Neural crest cell (in vitro differentiated cells): ENCODE measurements at places on chromosomes 2 and 18.

DNA sequence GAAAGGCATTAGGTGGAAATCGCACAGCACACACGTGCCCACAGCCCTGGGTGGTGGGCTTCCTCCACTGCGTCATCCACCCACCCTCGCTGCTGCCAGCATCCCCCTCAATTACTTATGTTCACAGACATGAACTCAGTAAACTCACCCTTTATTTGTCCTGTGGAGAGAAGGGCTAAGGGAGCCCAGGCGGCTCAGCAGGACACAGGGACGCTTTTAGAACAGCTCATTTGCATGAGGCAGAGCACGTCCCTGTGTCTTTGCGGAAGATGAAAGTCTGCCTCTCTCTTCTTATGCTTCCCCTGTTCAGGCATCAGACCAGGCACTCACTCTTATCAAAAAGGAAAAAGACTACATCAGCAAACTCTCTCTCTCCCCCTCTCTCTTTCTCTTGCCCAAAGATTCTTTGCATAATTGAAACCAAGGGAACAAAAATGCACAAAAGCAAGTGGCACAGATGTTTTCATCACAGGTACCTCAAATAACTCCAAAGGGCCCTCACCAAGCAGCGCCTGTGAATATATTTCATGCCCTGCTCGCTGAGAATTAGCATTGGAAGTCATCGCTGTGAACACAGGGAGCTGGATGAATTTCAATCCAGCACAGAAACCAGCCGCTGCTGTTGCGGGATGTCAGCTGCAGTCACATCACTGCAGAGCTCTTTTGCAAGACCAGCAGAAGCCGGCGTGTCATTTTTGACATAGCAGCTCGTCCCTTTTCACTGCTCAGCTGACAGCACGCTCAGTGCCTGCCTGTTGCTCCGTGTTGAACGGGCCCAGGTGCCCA is 376.3 kb upstream of the MYT1L start:
- DNase-seq: no peak

- no peak for DNase-seq
Observed at GRCh38 chr2:121144111-121144510, 140.9 kb downstream of the TFCP2L1 start.

DNA sequence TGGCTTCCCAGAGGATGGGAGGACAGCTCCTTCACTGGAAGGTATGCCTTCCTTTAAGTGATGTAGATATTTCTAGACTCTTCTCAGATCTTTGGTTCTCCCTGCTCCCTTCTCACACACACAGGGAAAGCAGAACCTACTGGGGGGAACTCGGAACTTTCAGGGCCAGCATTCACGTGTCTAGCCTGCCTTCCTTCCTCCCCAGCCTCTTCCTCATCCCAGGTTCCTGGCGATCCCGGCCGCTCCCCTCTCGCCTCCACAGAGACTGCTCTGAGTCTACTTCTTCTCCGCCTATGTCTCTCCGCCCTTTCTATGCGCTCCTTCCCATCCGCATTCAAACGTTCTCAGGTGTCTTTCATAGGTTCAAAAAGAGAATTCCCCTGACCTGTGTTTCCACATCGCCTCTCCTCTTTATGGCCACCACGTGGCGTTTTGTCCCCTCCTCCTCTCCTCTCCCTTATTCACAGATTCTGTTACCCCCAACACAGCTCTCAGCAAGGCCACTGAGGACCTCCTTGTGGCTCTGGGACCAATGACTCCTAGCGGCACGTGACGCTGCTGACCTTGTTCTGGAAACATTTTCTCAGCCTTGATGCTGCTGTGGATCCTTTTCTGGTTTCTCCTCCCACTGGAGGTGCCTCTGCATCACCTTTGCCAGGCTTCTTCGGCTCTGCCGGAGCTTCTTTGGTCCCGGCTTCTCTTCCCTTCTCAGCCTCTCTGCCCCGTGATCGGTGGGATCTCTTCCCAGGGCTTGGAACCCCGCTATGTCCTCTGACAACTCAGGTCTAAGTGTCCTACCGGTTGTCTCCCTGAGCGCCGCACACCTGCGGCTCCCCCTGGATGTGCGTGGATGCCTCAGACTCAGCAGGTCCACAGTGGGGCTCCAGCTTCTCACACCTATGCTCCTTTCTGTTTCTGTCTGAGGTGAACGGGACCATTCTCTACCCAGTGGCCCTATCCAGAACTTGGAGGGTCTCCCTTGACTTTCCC is 77.5 kb downstream of the VAPA start:
- DNase-seq: no peak

- DNase-seq: peak; percentile 35
Observed at GRCh38 chr2:86035883-86036668, 69.6 kb downstream of the POLR1A start.

DNA sequence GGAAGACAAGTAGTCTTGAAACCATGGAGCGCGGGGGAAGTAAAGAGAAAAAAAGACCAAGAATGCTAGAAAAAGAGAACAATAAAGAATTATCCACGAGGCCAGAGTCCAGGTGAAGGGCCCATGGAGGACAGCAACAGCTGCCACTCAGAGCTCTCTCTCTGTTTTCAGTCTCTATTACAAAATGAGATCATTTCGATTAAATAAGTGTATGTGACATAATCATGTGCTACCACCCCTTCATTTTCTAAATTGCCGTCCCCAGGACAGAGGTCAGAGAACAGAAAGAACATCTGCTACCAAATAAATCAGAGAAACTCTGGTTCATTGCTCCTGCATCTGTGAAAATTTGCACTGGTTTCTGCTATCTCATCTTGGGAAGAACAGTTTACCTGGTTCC is 838.7 kb downstream of the RNF144A start:
- no peak for DNase-seq

- no peak for DNase-seq
Observed at GRCh38 chr18:79796016-79796415, 1.7 kb upstream of the KCNG2 start.

DNA sequence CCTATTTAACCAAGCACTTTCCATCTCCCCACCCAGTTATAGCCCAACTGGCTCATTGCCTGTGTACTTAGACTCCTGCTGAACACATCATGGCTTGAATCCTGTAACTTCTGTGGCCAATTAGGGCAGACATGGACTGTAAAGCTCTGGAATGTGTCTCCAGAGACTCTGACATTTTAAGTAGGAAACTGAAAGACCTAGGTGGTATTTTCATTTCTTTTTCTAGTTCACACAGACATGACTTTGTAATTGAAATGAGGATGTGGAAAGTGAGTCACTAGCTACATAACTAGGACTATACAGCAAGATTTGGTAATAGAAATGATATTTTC is 12.2 kb downstream of the DOK1 start:
- no peak for DNase-seq

DNA sequence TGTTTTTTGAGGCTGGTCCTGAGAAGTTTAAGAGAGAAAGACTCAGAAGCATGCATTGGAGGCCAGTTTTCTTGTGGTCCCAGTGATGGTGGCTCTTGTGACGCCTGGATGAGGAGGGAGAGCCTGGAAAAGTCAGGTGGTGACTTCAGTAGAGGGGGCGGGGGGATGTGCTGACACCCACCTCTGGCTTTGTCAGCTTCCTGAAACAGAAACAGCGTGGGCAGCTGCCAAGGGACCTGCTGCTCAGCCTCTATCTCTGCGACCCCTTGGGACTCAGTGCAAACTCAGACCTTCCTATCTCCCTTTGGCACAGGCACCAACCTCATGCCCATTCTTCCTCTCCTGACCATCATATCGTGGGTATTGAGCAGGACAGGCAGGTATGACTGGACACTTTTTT is 6.4 kb downstream of the TGFBRAP1 start:
- DNase-seq: no peak

- no peak for DNase-seq
Observed at GRCh38 chr2:189624648-189625355, 36.5 kb upstream of the ASNSD1 start.

- DNase-seq: no peak
Observed at GRCh38 chr2:230889911-230890601, 25.3 kb downstream of the ITM2C start.

DNA sequence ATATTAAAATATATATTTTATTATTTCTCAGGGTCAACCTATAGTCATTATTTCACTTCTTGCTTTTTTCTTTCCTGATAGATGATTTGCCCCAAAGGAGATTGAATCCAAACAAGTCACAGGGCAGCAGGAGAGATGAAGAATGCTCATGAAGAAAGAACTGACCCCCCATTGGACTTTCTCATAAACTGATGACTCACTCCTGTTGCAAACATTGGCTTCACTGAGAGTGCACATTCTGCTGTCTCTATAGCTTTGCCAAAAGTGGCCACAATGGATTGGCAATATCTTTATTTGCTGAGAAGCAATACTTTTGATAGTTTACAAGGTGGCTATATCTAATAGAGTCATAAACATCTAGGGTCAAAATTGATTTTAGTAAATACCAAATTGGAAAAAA is 55.9 kb upstream of the ZNF385B start:
- no peak for DNase-seq

DNA sequence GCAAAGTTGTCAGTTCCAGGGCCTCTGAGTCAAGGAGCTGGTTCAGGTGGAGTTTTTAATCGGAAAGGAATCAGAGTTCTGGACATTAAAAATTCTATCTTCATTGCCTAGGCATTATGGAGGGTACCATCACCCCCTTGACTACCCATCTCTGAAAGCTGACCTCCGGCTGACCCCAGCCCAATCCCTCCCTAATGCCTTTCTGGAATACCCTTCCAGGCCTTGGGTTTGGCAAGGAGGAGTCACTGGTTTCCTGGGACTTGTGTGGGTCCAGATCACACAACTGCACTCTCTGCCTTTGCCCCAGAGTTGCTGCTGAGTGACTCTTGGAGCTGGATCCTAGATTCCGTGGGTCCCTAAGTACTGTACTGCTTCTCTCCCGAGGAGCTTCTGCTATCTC is 1.0 kb upstream of the OSR1 start:
- DNase-seq: no peak

- DNase-seq: no peak
Observed at GRCh38 chr18:5738526-5738925, 156.8 kb downstream of the TMEM200C start.

DNA sequence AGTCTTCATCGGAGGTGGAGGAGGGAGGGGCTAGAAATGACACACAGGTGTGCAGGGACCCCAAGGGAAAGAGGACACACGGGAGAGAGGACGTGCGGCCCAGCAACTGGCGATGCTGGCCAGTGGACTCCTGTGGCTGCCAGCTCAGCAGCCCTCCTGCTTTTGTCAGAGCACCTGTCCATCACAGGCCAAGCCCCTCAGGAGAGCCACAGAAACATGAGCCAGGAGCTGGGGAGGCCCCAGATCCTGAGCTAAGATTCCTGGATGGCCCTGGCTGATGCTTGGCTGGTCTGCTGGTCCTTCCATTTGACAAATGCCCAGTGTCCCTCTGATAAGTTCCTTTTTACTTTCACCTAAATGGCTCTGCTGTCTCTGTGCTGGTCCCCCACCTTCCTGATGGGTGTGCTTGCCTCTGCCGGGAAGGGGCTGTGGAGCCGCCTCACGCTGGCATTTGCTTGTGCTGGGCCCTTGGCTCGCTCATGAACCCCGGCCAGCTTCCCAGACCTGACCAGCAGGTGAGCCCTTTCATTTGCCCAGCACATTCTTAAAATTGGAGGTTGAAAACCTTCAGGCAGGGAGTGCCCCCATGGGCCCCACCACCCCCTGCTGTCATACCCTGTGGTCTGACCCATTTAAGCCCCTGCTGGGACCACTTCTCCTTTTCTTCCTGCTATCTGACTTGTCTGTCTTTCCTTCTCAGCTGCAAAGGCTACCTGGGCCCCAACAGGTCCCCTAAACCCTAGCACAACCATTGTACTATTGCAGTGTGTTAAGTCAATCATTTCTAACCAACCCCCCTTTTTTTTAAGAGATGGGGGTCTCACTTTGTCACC is 37.3 kb downstream of the CYP27C1 start:
- no peak for DNase-seq

DNA sequence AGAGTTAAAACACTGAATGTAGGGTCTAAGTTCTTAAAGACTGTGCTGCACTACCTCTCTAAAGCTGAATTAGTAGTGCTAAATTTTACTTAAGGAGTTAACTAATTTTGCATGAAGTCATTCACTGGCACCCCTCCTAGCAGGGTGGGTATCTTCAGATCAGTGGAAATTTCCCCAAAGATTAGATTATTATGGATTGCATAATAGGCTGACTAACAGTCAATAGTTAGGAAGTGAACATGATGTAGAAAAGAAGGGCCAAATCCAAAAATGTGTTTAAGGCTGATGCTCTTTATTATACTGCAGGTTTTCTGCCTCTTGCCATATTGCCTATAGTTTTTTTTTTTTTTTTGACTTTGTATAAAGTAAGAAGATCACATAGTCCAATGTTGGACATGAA is 5.2 kb downstream of the ZNF638 start:
- no peak for DNase-seq

GRCh38 chr2:233209533-233210171 is 41.8 kb upstream of the ATG16L1 start:
- no peak for DNase-seq

DNA sequence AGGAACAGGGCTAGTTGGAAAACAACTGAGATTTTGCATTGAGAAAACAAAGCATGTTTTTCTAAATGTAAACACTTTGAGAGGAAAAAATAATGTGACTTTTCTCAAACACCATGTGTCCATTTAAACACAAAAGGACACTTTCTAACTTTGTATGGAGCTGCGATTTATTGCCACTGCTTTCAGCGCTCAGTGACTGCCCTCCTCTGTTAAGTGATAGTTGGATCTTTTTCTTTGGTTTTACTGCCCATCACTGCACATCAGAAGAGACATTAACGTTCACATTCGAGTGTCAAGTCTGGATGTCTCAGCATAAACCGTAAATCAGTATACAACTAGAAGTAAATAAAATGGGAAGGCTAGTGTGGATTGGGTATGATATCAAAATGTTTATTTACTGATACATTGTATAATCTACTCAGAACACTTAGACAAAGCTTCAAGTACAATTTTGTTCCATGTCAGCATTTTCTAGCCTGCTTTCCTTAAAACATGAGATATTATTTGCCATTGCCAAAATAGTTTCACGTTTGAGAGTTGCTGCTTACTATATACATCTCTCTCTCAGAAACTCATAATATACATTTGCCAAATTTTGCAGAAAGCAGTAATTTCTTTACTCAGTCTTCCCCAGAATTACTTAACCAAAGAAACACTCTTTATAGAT is 237.6 kb downstream of the IKZF2 start:
- no peak for DNase-seq

DNA sequence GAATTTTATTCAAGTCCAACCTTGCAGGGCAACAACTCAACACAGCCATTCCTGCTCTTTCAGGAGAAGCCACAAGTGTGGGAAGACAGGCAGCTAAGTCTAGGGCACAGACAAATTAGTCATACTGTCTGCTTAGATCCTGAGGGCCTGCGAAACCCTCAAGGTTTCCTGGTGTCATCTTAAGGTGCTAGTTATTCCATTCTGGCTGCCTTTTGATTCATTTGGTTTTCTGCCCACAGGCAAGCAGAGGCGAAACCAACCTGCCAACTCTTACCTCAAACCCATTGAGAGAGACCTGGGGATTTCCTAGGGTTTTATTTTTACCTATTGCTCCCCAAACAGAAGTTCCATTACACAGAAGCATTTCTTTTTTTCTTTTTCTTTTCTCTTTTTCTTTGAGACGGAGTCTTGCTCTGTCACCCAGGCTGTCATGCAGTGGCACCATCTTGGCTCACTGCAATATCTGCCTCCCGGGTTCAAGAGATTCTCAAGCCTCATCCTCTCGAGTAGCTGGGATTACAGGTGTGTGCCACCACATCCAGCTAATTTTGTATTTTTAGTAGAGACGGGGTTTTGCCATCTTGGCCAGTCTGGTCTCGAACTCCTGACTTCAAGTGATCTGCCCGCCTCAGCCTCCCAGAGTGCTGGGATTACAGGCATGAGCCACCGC is 23.7 kb upstream of the SCYGR1 start:
- no peak for DNase-seq
